ENCODE measurements at places on chromosomes 5 and 9.

DNA sequence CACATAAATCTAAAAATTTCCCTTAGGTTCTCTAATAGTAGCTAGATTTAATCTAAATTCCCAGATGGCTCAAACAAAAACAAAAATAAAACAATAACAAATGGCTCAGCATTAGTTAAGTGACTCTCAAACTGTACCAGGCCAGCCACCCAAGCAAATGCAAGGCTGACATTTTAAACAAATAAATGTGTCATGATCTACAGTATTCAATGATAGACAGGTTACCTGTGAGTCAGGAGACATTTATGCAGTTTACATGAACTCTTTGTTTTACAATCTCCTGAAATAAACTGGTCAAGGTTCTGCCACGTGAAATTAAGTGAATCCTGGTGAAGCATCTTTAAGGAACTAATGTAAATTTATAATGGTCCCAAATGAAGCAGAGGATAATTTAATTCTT lies 580.2 kb upstream of the PTPRD start:
- no peak for DNase-seq

DNA sequence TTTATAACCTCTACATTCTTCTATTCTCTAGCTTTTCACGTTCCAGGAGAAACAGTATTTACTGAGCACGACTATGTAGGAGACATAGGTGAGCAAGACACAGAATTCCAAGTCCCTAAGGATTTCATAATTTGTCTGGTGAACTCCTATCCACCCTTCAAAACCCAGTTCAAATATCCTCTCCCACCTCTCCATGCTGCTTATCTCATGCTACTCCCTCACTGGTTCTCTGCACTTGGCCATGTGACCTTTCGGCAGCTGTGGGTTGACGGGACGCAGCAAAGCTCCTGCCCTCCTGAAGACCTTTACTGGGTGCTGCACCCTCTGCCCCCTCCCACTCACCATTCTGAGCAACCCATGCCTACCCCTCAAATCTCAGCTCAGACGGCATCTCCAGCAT lies 173.2 kb downstream of the RGS3 start:
- DNase-seq, result no peak

DNA sequence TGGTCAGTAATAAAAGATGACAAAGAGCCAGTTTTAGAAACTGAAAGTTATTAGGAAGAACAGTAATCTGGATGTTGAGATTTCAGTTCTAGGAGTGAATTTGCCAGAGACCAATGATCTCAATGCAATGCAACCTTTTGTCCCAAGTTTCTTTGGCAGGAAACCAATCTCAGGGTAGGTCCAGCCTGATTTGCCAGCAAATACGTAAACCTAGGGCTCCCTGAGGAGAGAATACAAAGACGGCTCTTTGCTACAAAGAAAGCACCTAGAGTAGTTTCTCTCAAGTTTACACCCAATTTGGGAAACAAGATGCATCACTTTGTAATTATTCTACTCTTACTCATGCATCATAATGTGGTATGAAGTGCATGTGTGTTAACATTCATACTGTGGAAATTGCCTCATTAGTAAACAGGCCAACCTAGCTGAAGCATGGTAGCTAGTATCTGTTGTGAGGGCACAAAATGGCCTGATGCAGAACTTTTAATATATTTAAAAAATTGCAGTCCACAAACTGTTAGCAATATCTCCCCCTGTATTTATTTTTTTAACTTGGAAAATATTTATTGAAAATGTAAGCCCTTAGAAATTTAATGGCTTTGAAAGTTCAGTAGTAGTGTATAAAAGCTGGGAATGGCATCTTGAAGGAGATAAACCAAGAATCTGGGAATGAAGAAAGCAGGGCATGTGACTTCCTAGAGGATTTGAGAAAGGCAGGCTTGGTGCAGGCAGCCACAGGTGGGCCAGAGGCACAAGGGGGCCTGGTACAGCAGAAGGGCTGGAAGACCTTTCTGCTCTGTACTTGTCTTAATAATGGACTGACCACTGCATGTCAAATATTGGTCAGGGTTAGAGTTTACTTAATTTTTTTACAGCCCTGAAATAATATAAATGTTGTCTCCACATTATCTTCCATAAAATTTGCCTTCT lies 59.5 kb downstream of the MAST4 start:
- no peak for DNase-seq

- DNase-seq, result no peak
These were observed 61.4 kb downstream of the FAM78A start for GRCh38 chr9:131214876-131215275.

DNA sequence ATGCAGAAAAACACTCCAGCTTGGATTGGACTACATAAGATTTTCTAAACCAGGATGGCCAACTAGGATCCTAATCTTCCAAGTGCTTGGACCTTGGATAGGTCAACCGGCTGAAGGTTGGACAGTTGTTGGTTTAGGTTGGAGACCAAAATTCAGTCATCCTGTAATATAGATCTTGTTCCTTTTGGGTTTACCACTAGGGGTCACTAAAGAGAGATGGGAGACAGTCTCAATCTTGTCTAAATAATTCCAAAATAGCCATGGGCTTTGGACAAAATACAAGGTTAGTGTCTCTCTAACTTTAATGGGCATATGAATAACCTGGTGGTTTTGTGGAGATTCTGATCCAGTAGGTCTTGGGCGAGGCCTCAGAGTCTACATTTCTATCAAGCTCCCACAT lies 148.7 kb upstream of the ERCC6L2 start:
- peak; percentile 18 for DNase-seq

- DNase-seq, result no peak
These were observed 117.1 kb downstream of the LHX2 start for GRCh38 chr9:124128568-124129166.

All from inflammatory macrophage treated with lipopolysaccharide for 1 hour (primary cell).